ENCODE measurements at places on chromosomes 1 and 21. TPM values are rescaled to one million over a fixed set of nuclear protein-coding genes. Genes with fewer than 3 reads are reported as not detected.

CLCA4 gene
- total RNA-seq, result 1.0 TPM

RNF186 gene
- not detected for total RNA-seq

CDKN2C gene
- total RNA-seq, result 18.0 TPM

LCE1D gene
- total RNA-seq, result 130 TPM

WDR77 gene
- total RNA-seq, result 8.8 TPM

ATP6V1G3 gene
- total RNA-seq, result not detected

E2F2 gene
- 11.8 TPM for total RNA-seq

ZFYVE9 gene
- 34.2 TPM for total RNA-seq

HSD11B1 gene
- 37.1 TPM for total RNA-seq

ZBTB8A gene
- 5.8 TPM for total RNA-seq

CCDC185 gene
- not detected for total RNA-seq

OR2T10 gene
- total RNA-seq, result not detected

- no peak for DNase-seq
Measured at GRCh38 chr1:169260478-169261151, 107.0 kb downstream of the NME7 start.

DNA sequence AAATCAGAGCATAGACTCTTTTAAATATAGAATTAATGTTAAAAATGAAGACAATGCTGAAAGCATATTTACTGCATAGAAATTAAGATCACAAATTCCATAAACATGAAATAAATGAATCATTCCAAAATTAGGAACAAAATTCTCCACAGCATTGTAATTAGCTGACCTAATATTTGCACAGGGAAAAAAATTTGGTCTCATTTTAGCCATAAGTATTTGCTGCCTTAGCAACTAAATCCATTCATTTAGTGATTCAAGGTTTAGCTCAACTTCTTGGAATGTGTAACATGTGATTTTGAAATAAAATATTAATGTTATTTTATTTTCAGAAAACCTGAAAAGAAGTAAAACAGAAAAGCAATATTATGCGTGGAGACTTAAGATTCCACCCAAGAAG is 25.5 kb downstream of the ADAMTS5 start:
- no peak for DNase-seq

- DNase-seq, result no peak
Measured at GRCh38 chr1:48530727-48531351, 58.8 kb upstream of the SPATA6 start.

GRCh38 chr1:204866051-204866596 is 4.5 kb upstream of the NFASC start:
- no peak for DNase-seq

DNA sequence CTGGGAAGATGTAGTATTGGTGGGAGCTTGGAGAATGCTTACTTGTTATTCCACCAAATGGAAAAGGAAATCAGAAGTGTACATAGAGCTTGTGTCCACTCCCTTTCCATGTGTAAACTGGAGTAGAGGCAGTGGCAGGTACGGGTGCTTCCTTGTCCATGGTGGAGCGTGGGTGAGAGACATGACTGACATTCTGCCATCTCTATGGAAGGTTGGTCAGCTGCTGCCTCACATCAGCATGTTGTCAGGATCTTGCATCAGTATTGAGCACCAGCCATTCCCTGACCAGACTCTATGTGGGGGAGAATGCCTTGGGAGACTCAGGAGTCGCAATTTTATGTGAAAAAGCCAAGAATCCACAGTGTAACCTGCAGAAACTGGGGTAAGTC is 19.8 kb downstream of the NLRP3 start:
- no peak for DNase-seq

- no peak for DNase-seq
Measured at GRCh38 chr1:29372108-29372507, 135.8 kb downstream of the PTPRU start.

- DNase-seq, result no peak
Measured at GRCh38 chr1:65825741-65826140, 33.0 kb downstream of the PDE4B start.

DNA sequence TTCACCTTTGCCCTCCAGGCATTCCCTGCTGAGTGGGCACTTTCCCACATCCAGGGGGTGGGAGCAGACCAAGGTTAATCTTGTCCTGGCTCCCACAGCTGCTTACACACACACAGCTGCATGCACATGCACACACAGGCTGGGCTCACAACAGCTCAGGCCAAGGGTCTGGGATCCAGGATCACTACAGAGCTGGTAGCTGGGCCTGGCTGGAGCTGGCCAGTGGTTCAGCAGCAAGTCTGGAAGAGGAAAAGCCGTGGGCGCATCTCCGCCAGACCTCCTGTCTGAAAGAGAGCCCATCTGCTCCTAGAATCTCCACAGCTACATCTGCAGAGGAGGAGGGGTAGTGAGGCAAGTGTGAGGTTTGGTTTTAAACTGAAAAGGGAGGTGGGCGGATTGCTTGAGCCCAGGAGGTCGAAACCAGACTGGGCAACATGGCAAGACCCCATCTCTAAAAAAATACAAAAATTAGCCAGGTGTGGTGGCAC is 3.8 kb downstream of the CDK18 start:
- no peak for DNase-seq

DNA sequence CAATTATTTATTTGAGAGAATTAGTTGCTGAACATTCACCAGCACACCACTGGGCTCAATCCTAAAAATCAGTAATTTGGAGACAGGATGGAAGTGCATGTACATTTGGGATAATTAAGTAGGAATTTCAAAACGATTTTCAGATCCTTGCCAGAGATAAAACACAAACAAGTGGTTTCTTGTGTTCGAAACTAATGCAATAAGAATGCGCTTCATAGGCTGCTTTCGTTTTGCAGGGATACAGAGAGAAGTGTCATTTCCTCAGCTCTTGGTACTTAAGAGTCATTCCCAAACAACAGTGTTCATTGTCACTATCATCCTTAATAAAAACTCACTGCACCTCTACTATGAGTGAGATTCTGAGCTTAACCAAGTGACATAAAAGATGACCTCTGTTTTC is 20.6 kb upstream of the USP24 start:
- DNase-seq, result no peak

GRCh38 chr1:185560760-185561159 is 173.4 kb upstream of the HMCN1 start:
- no peak for DNase-seq

DNA sequence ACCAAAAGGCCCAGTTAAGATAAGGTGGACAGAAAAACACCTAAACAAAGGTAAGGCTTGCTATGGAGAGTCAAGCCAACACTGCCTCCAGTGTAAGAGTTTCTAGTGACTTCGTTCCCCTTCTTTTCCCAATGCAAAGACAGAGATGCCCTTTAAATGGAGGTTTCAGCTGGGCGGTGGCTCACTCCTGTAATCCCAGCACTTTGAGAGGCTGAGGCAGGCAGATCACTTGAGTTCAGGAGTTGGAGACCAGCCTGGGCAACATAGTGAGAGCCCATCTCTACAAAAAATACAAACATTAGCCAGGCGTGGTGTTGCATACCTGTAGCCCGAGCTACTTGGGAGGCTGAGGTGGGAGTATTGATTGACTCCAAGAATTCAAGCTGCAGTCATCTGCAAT is 24.0 kb upstream of the COL6A1 start:
- DNase-seq, result no peak

GRCh38 chr21:33392284-33392985 is 10.8 kb upstream of the IFNGR2 start:
- DNase-seq, result no peak

- no peak for DNase-seq
Measured at GRCh38 chr1:229907884-229908638, 159.0 kb upstream of the GALNT2 start.

DNA sequence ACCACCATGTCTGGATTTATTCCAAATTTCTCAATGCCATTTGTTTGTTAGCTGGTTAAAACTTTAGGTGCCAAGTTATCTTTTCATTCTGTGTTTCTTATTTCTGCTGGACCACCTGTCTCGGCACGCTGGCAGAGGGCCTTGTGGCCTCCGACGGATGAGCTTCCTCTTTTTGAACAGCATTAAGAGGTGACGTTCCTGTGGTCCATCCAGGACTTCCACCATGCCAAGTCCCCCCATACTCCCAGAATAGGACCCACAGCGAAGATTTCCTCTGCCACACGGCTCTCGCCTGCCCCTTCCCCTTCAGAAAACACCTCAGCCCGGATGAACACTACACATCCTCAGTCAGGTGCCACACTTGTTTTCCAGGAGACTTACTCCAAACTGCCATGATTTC is 73.8 kb downstream of the NTPCR start:
- DNase-seq, result no peak

DNA sequence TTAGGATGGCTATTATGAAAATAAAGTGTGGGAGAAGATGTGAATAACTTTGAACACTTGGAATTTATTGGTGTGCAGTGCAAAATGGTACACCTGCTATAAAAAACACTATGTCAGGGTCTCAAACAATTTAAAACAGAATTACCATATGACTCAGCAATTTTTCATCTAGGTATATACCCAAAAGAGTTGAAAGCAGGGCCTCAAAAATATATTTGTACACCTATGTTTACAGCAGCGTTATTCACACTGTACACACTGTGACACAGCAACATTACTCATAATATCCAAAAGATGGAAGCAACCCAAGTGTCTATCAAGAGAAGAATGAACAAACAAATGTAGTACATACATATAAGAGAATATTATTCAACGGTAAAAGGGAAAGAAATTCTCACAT is 75.8 kb downstream of the SPATA6 start:
- DNase-seq, result no peak

- no peak for DNase-seq
Measured at GRCh38 chr1:232873931-232874330, 68.7 kb downstream of the MAP10 start.

GRCh38 chr1:161013488-161014230 is 7.3 kb downstream of the F11R start:
- peak; percentile 96 for DNase-seq

GRCh38 chr1:207259391-207259790 is 62.1 kb upstream of the CD55 start:
- no peak for DNase-seq

DNA sequence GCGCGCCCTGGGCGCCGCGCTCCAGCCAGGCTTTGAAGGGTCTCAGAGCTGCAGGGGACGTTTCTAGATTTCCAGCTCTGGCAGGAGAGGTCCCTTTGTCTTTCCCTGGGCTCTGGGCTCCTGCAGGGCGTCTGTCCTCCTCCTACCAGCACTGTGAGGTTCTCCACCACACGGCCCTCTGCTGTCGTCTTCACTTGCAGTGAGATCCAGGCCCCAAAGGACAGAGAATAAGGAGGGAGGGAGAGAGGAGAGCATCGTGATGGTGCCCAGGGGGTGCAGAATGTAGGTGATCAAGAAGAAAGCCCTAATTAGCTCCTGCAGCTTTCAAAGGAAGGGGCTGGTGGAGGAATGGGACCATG is 4.2 kb upstream of the GNB1 start:
- DNase-seq, result no peak

DNA sequence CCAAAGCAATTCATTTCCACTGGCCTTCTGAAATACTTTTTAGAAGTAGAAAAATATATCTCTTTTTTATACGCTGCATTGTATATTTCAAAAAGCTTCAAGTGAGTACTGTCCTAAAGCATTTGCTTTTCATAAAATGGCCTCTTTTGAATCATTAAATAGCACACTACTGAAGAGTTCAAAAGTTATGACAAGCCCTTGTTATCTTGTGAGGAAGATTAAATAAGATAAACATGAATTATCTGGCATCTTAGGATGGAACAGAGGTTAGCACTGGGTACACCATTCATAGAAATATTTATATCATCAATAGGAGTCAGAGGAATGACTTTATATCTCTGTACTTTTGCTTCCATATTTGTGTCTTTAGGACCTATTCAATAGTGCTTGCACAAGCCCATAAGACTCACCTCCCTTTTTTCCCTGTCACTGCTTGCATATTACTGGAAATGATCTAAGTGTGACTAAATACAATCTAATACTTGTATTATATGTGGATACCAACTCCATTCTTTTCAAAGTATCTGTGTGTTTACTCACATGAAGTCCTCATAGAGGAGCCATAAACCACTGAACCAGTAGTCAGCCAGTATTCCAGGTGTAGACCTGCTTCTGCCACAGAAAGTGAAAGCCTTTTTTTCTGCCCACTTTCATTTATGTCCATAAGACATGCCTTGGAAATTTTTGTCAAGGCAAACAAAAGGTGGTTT is 274.2 kb upstream of the C1orf105 start:
- no peak for DNase-seq

GRCh38 chr1:182460550-182460951 is 10.6 kb downstream of the RGSL1 start:
- no peak for DNase-seq

DNA sequence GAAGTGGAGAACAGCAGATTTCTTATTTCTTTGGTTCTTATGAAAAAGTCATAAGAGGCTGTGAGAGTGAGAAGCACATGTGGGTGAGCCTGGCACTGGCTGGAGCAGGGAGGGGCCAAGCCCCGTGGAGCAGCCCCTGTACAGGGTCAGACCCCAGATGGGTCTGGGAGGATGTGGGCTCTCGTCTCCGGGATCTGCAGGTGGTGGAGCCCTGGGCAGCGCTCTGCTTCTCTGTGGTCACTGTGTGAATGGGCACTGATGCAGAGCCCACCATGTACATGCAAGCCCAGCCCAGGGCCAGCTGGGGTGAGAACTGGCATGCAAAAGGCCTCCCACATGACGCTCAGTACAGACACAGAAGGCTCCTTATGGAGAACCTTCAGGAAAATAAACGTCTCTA is 67.6 kb downstream of the SIM2 start:
- DNase-seq, result no peak

GRCh38 chr1:3547055-3548005 is 64.0 kb downstream of the MEGF6 start:
- DNase-seq, result no peak

DNA sequence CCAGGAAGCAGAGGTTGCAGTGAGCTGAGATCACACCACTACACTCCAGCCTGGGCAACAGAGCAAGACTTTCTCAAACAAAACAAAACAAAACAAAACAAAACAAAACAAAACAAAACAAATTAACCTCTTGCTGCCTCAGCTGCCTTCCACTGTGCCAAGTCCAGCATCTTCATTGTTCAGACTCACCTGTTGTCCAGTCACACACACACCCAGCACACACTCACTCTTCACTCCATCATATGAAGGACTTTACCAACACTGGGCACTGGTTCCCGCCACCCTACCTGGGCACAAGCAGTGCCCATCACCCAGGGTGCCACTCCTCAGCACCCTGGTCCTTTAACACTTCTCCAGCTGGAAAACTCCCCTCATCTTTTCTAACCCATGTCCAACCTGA is 14.6 kb downstream of the PYCR2 start:
- no peak for DNase-seq

- no peak for DNase-seq
Measured at GRCh38 chr1:231923491-231924041, 297.0 kb downstream of the DISC1 start.

DNA sequence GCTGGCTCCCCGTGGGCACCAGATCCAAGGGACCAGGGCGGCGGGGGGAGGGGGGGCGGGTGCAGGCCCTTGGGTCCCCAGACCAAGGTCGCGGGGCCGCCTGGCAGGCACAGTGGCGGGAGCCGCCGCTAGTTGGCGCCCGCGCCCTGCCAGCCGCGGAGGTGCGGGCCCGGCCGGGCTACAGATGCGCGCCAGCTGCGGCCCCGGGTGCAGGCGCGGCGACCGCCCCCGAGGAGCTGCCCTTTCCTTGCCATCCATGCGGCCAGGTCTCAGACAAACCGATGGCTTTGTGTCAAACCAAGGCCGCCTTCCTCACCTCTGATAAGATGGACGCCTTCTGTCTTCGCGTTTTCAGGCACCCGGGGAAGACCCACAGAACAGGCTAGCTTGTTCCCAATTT is 2.2 kb upstream of the RUNX3 start:
- no peak for DNase-seq
